ENCODE measurements at places on chromosomes 7 and 10. TPM values are rescaled to one million over a fixed set of nuclear protein-coding genes. Genes with fewer than 3 reads are reported as not detected.

The SVOPL gene
- not detected for total RNA-seq

The FIS1 gene
- total RNA-seq: 150 TPM

The CTNNA3 gene
- 2.3 TPM for total RNA-seq

The ANKIB1 gene
- 51.0 TPM for total RNA-seq

The NPC1L1 gene
- not detected for total RNA-seq

The RSPH10B gene
- 0.44 TPM for total RNA-seq

The USP6NL gene
- total RNA-seq: 33.0 TPM

The FGL2 gene
- total RNA-seq: not detected

Measured in endothelial cell (in vitro differentiated cells).